Activated CD8-positive, alpha-beta T cell treated with anti-CD3 and anti-CD28 coated beads for 36 hours (primary cell): ENCODE measurements at places on chromosomes 4 and X. TPM values are rescaled to one million over a fixed set of nuclear protein-coding genes. Genes with fewer than 3 reads are reported as not detected.
A peak's percentile ranks its signal among the peaks of the same experiment; 100 is the strongest.

DDX53 gene
- not detected for total RNA-seq

S100P gene
- 3.4 TPM for total RNA-seq

DNA sequence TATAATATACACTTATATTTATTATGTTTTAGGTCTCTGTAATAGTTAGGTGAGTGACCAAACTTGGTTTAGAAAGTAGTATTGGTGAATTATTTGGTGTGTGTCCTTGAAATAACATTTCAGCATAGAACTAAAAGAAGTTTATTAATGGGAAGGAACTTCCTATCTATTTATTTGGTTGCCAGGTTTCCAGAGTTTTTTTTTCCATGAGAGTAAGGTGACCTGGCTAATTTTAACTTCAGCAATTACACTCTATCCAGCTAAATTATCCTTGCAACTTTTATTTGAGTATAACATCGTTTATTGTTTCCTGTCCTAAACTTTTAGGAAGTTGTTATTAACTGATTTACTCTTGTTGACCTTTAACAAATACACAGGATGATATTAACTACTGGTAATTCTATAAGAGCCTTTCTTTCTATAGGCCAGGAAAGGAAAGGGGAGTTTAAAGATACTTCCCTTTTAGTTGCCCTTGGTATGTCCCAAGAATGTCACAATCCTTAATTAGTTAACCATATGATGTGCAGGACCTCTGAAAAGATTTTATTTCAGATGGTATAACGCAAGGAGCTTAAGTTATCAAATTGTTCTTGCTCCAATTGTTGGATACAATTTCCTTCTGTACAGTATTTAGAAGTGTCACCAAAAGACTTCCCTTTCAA is 18.9 kb downstream of the PRDM8 start:
- DNase-seq, result no peak
- no peak overlapping the region for H3K4me3 ChIP-seq

DNA sequence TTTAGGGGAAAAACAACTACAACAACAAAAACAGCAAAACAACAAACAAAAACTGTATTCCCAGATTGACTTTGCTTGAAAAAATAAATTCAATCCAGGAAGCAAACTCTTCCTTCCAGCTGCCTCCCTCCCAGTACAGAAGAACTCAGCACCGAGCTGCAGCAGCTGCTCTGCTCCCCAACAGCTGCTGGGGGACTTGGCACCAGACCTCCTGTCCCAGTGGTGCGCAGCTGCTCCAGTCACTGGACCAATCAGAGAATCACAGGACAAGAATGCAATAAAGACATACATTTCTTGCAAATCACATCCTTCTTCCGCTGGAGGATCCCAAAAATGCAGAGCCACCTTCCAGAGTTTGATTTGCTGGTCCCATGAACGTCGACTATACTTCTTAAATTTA is 11.8 kb upstream of the FAM53A start:
- H3K27me3 ChIP-seq, result no peaks in the 10 kb centered on the region
- H3K4me3 ChIP-seq, result no peak overlapping the region

- no peak for DNase-seq
- no peak overlapping the region for H3K4me3 ChIP-seq
- H3K36me3 ChIP-seq, result peaks cover 44% of the 10 kb centered on the region
- H3K4me1 ChIP-seq, result peaks cover 2% of the 10 kb centered on the region
- H3K27ac ChIP-seq, result no peak overlapping the region
Observed at GRCh38 chr4:105246712-105247111, 100.0 kb downstream of the TET2 start.

- no peak overlapping the region for H3K27ac ChIP-seq
- H3K4me3 ChIP-seq, result no peak overlapping the region
- peaks cover 9% of the 10 kb centered on the region for H3K27me3 ChIP-seq
Observed at GRCh38 chr4:143406523-143406922, 69.8 kb downstream of the GAB1 start.

- H3K4me1 ChIP-seq, result peaks cover 4% of the 10 kb centered on the region
- H3K27ac ChIP-seq, result peak overlapping the region; percentile 37
- peak overlapping the region; percentile 73 for H3K4me3 ChIP-seq
- peaks cover 20% of the 10 kb centered on the region for H3K27me3 ChIP-seq
- peak; percentile 4 for DNase-seq
Observed at GRCh38 chrX:150984169-150984824, 1.2 kb downstream of the HMGB3 start.
